Stimulated activated CD8-positive, alpha-beta memory T cell treated with anti-CD3 and anti-CD28 coated beads, Interleukin-2, amount 100 ng/mL, for 1 hour (primary cell): ENCODE measurements at places on chromosomes 5 and 9.

GRCh38 chr9:123541411-123541810 is 185.4 kb downstream of the CRB2 start:
- DNase-seq, result no peak

DNA sequence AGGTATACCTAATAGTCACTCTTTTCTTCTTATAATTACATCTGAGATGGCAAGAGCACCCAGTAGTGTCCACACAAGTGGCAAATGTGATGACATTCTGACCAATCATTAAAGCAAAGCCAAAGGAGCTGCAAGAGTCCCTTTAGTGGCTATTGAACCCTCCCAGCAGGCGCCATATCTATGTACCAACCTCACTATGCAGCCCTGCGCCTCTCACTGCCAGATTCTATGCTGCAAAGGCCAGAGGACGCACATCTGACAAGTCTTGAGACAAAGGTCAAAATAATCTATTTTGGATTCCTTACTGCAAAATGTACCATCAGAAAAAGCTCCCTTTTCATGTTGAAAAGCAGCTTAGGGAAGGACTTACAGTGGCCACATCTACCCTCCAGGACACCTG is 47.0 kb downstream of the EPB41L4B start:
- no peak for DNase-seq

DNA sequence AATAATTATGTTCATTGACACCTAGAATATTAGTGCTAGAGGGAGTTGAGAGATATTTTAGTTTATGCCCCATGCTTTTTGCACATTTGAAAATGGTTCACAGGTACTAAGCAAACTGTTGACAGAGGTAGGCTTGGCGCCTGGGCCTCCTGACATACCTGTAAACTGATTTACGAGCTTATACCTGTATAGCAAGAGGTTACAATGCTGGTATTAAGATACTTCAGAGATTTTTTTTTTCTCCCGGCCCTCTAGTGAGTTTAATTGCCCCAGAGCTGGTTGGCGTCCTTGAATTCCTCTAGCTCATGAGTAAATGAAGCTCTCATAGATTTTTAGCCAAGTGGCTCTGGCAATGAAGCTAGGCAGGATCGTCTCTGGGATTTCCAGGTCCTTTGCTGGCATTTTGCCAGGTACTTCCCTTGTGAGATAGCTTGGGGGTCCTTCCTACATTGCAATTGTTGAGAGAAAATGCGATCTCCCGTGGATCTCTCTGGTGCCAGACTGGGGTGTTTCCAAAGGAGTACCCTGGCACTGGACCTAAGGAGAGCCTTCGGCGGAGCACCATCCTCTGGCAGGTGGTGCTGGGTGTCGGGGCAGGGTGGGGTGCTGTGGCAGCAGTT is 9.0 kb downstream of the SLC36A1 start:
- no peak for DNase-seq

DNA sequence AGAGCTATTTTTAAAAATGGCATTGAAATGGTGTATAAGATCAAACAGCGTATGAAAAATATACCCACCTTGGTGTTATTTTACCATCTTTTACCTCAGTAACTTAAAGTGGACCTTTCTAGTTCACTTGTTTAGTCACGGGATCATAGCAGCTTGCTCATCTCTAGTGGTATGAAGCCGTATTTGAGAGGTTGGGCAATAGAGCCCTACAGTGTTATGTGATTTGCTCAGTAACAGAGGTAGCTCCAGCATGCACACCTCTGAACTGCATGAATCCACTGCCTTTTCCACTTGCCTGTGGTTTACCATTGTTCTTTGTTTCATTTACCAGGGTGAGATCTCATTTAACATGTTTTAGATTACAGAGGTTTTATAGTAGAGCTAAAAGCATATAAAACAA is 134.4 kb downstream of the ATG10 start:
- DNase-seq, result no peak

DNA sequence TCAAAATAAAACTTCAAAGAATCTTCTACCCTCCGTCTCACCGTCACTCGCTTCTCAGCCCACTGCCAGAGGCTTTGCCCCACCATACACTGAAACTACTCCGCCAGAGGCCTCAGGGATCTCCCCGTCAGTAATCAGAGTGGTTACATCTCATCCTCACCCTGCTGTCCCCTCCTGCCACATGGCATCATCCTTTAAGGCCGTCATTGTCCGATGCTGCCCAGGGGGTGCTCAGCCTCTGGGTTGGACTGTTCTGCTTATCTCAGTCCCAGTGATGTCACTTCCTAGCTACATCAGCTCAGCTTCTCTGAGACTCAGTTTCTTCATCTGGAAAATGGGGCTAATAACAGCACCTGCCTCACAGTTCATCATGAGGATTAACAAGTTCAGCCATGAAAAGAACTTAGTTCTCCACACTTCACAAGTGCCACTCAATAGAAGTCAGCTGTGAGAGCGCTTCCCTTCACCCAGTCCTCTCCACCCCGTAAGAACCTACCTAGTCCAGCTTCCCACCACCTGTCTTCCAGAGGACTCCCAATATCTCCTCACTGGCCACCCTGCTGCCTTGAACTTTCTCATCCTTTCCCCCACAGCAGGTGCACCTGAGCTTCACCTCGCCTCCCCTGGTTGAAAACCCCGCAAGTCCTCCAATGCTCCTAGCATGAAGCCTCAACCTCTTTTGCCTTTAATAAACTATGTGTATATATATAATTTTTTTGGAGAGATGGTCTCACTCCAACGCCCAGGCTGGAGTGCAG is 2.8 kb upstream of the IL3 start:
- no peak for DNase-seq

DNA sequence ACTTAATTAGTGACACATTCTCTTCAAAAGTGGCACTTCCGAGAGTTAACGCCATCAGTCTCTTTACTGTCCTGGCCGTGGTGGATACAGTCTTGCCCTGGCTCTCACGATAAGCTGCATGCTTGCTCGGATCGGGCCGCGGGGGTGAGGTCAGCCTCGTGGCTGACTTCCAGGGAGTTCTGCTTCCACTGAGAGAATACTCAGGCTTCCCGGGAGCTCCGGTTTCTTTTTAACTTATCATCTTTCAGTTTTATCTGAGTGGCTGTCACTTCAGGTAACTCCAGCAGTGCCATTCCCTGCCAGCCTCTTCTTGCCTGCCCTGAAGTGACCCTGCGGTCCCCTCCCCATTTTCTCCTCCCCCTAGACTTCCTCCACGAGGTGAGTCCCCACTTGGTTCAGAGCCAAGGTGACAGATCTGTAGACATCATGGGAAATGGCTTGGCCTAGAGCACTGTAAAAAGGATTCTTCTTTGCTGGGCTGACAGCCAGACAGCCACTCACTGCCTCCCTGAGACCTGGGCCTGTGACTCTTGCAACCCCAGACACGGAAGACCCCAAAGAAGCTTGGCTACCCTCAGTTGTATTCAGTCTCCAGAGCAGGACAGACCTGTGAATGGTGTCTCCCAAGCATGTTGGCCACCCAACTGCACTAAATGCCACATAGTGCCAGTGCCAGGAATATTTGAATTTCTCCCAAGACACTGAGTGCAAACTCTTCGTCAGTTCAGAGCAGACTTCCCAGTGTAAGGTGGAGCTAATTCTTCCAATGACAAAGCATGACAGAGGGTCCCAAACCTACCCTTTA is 95.1 kb downstream of the DAPK1 start:
- no peak for DNase-seq

DNA sequence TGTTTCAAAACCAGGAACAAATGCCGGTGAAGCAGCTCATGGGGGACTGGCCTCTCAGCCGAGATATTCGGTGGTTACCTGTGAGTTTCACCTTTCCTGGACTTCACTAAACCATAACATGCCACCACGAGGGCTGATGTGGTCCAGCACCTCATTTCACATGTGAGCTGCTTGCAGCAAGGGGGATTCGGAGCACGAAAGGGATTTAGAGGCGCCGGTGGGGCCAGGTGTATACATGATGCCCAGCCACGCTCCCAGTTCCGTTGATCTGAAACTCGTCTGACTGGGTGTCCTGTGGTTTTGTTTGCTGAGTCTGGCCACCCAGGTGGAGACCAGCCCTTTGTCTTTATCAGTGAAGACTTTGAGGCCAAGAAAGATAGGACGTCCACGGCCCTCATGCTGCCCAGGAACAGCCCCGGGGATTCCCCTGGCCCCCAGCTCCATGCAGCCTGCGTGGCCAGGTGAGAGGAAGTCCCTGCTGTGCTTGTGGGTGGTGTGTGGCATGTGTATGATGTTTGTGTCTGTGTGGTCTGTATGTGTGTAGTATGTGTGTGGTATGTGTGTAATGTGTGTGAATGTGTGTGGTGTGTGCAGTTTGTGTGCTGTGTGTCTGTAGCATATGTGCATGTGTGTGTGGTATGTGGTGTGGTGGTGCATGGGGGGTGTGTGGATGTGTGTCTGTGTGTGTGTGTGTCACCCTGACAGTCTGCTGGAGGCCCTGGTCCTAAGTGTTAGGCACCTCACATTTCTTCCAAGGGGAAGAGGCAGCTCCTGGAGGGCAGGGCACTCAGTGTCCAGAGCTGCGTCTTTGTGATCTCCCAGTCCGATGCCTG is 23.4 kb downstream of the PHF2 start:
- DNase-seq, result no peak

GRCh38 chr5:111076091-111076490 is 4.6 kb downstream of the TSLP start:
- no peak for DNase-seq

- no peak for DNase-seq
Measured at GRCh38 chr5:132226516-132227234, 978 bp downstream of the P4HA2 start.

- no peak for DNase-seq
Measured at GRCh38 chr9:117403848-117404247, 11.0 kb downstream of the ASTN2 start.

GRCh38 chr9:74824654-74825053 is 63.1 kb downstream of the TRPM6 start:
- no peak for DNase-seq

GRCh38 chr9:13386935-13387733 is 107.6 kb upstream of the MPDZ start:
- no peak for DNase-seq

DNA sequence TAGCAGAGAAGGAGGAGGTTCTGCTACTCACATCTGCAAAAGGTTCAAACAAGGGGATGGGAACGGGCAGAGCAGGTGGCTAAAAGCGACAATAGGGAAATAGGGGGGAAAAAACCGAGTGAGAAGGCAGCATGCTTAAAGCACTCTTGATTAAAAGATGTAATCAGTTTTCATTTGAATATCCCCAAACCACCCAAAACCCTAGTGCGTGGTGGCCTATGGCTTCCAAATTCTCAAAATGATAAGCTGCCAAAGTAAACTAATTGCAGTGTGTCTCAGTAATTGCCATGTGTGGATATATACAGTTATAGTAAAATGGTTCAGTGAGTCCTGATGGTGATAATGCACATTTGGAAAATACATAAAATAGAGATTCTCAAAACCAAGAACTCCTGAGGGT is 315.2 kb upstream of the RFX3 start:
- no peak for DNase-seq

DNA sequence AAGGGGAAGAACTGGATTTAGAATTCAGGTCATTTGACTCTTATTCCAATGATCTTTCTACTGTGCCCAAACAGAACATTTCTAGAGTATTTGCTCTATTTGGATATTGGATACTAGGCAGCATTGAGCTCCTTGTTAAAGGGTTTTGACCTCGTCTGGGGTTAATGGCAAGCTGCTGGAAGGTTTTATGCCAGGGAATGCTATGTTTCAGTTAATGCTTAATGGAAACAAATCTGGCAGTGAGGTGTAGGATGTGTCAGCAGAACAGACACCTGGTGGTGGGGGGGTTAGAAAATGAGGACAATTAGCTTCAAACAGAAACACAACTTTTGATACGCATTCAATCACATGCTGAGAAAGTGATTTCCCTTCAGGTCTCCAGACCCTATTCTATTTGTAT is 51.5 kb downstream of the AGXT2 start:
- DNase-seq, result no peak

- DNase-seq, result no peak
Measured at GRCh38 chr5:63919763-63920478, 42.3 kb downstream of the HTR1A start.

- no peak for DNase-seq
Measured at GRCh38 chr5:173800340-173800739, 87.8 kb upstream of the CPEB4 start.
